ENCODE measurements at places on chromosomes 6 and 20. TPM values are rescaled to one million over a fixed set of nuclear protein-coding genes. Genes with fewer than 3 reads are reported as not detected.

Gene LPA
- total RNA-seq = not detected

Gene FAM162B
- total RNA-seq = not detected

GRCh38 chr20:11907621-11908020 is 10.1 kb upstream of the BTBD3 start:
- DNase-seq = no peak

DNA sequence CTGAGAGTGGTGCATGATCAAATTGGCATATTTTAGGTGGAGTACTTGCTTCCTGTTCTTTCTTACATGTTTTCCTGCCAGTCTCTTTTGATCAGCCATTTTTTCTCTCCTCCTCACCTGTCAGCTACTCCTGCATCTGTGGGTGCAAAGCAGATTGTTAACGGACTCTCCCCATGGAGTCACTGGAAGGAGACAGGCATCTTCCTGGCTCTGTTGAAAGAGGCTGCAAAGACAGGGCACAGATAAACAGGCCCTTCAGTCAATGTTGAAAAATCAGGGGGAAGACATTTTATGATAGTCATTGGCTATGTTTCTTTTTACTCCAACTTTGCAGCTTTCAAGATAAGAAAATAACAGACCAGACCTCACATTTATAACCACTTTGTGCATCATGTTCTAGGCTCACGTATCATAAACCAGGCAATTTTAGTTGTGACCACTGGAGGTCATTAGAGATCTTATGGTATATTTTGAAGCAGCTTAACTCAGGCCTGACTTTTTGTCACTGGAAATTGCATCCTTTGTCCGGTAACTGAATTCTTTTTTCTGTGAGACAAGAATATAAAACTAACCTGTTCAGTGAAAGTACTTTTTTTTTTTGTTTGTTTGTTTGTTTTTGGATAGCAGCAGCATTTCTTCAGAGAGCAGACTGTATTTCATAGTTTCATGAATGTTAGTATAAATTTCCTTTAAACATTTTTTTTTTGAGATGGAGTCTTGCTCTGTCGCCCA is 20.1 kb downstream of the ECT2L start:
- peak; percentile 47 for DNase-seq

DNA sequence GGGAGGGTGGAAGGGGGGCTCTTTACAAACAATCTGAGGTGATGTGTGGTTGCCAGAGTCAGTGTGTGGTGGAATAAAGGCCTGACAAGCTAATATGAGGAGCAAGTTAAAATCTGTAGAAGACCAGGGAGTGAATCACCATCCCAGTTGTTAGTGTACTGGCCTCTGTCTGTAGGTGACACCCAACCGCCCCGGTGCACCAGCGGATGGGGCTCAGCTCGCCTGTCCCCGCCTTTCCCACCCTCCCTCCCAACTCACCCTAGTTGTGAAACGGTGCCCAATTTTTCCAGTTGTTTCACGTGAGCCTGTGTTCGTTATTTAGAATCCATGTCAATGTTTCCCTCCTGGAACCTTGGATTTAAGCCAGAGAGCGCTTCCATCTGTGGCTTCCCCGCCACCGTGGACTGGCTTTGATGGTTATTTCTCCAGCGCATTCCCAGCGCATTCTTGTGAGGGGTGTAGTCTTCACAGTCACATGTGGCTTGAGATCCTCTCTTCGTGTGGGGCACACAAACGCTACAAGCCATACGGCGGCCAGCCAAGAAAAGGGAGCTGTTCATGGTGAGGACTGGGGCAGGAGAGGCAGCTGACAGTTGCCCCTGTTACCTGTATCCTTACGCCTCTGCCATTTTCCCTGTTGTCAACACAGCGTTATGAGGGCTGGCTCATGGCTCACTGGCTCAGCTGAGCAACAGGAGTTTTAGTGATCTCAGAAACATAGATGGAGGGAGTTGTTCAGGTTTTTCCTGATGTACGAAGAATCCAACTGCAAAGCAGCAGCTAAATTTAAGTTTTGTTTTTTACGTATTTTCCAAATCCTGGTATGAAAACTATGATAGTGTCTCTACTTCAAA is 137.6 kb downstream of the ZDHHC14 start:
- DNase-seq = no peak

All from CD8-positive, alpha-beta T cell (primary cell).